T47D (cell line): ENCODE measurements at places on chromosomes 3 and 15.

DNA sequence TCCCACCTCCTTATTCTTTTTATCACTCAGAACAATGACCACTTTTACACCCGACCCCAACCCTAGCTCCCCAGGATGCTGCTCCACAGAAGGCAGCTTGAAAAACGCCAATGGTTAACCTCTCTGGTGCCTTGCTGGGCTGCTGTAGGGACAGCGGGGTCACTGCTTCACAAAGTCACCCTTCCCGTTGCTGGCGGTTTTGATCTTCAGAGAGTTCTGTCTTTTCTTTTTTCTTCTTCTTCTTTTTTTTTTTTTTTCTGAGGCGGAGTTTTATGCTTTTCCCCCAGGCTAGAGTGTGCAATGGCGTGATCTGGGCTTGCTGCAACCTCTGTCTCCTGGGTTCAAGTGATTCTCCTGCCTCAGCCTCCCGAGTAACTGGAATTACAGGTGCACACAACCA is 20.7 kb downstream of the CEP19 start:
- DNase-seq: no peak

DNA sequence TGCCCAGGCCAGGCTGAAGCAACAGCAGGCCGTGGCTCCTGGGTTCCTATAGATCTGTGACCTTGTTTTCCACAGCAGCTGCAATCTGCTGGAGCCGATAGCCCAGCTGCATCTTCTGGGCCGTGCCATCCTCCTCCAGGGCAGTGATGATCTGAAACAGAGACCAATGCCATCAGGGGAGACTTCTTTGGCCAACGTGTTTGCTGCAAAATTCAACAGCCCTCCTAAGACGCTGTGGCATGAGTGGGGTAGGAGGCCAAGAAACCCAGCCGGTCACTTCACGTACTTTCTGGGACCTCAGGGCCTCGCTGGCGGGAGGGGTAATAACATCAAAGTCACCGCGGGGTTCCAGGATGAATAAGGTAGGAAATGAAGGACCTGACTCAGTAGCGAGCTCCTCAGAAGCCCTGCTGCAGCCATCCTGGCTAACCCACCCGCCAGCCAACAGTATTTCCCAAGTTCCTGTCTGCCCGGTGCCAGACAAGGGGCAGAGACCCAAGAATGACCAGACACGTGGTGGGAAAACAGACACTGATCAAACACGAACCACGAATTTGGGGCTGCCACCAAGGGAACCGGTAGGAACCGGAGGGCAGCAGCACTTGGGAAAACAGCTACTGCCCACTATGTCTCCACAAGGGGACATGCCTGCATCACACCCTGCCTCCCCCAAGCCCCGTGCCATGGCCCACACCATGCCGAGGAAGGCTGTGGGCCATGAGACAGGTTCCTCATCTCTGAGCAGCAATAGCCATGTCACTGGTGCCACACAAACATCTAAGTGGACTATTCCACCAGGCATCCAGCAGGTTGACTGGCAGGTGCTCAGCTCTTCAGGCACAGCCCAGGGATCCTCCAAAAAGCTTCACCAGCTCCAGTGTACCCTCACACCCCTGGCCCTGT is 25.2 kb downstream of the PLXNB1 start:
- no peak for DNase-seq

- no peak for DNase-seq
Observed at GRCh38 chr3:58606693-58607092, 29.5 kb upstream of the FAM107A start.

GRCh38 chr15:25541228-25541627 is 102.4 kb upstream of the UBE3A start:
- no peak for DNase-seq

- DNase-seq: no peak
Observed at GRCh38 chr3:105676621-105677300, 192.1 kb downstream of the CBLB start.
